Hypothalamus (tissue), 51 donors: ENCODE measurements at places on chromosomes 11 and 22.
A peak's percentile ranks its signal among the peaks of the same experiment; 100 is the strongest.

GRCh38 chr22:37019309-37020191 lies at the start of the genes MPST and TST:
Gene MPST, plus strand, starts transcription at chr22:37019742. Its CDS starts 95 bp downstream, at chr22:37019837.
Gene TST, minus strand, starts transcription at chr22:37019447. Its CDS starts 715 bp downstream, at chr22:37018732.
- peak; percentile 81 for DNase-seq

DNA sequence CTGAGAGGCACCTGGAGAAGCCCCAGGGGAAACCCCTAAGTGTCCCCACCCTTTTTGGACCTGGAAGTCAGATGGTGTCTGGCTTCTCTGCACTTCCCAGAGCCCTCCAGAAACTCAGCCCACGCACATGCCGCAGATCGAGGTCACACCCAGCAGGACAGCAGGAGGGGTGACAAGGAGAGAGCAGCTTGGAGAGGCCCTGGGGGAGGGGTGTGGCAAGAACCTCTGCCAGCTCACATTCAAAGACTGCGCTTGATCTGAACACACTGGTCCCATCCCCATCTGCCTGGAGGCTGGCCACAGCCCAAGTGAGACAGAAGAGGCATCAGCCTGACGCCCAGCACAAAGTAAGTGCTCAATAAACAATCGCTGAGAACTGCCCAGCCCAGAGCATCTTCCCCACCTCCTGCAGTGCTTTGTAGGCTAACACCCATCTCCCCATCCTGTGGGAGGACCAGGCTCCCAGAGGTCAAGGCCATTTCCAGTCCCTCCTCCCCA lies 21.4 kb downstream of the TMPRSS6 start:
- no peak for DNase-seq

DNA sequence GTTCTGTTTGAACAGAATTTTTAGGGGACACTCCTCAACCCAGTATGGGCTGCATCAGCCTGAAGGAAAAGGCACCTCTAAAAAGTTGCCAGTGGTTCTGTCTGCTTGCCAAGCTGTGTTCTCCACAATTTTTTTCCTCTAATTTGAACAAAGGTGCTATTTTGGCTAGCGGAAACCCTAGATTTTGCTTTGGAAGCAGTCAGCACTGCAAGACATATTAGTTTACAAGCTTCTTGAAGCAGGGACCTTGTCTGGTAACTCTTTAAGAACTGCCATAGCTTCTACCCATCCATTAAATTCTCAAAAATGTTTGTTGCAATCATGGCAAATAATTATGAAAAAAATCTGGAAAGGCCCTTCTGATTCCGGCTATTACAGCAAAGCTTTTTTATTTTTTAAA lies 75.6 kb upstream of the HEPHL1 start:
- no peak for DNase-seq

GRCh38 chr22:31752096-31752847 lies 1.5 kb upstream of the DEPDC5 start:
- no peak for DNase-seq

DNA sequence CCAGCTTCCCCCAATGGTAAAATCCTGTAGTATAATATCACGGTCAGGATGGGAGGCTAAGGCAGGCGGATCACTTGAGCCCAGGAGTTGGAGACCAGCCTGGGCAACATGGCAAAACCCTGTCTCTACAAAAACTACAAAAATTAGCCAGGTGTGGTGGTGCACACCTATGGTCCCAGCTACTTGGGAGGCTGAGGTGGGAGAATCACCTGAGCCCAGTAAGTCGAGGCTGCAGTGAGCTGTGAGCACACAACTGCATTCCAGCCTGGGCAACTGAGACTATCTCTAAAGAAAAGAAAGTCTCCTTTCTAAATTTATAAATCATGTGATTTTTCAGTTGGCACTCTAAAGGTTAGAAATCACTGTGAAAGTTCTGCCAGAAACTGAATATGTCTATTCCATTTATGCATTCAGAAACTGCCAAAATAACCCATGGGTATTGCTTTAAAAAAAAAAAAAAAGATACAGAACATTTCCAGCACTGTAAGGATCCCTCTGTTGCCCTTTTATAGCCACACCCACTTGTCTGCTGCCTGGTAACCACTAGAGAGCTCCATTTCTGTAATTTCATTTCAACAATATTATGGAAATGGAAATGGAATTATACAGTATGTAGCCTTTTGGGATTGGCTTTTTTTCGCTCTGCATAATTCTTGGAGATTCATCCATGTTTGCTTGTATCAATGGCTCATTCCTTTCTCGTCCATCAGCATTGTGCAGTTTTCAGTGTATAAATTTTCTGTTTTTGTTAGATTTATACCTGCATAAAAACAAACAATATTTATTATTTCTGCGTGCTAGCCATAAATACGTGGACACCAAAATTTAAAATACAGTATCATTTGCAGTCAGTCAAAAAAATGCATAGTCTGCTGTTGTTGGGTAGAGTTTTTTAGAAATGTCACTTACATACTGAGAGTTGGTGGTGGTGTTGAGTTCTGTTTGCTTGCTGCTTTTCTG lies 9.4 kb downstream of the CDC45 start:
- no peak for DNase-seq

GRCh38 chr11:118313242-118313641 lies 8.7 kb downstream of the CD3E start:
- no peak for DNase-seq

DNA sequence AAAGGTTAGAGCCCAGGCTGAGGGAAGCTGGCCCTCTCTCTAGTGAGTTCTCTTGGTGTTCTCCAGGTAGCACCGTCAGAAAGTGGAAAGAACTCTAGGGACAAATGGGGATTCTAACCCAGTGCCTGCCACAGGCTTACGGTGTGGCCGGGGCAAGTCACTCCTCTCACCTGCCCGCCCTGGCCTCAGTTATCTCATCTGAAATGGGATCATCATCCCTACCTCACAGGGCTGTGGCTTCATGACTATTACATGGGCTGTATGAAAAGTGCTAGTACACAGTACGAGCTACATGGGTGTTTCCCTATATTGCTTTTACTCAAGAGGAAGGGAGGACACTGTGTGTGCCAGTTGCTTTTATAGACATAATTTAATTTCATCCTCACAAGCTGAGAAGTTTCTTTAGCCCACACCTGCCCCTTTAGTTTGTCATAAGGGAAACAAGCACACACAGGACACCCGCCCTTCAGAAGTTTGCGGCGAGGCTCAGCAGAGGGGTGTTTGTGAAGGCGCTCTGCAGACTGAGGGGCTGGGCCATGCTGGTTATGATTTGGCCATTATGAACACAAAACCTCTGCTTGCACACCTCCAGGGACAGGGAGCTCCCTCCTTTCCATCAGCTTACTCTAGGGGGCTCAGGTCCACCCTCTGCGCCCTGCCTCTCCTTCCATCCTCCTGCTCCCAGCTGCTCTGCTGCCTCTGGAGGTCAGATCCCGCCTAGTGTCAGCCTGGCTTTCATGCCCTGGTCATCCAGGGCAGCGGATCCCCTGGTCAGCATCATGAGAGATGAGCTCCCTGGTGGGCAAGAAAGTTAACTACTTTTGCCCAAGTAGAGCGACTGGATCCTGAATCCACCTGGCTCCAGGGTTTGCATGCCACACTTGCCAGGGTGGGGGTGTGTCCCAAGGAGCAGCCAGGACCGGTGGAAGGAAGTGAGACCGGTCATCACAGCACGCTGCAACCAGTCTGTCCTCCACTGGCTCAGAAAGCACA lies 1.2 kb downstream of the KLHL35 start:
- DNase-seq, result no peak
